ENCODE measurements at places on chromosomes 12 and 14.

GRCh38 chr14:105021656-105022275, 883 bp upstream of the CDCA4 start:
- DNase-seq: peak; percentile 16

DNA sequence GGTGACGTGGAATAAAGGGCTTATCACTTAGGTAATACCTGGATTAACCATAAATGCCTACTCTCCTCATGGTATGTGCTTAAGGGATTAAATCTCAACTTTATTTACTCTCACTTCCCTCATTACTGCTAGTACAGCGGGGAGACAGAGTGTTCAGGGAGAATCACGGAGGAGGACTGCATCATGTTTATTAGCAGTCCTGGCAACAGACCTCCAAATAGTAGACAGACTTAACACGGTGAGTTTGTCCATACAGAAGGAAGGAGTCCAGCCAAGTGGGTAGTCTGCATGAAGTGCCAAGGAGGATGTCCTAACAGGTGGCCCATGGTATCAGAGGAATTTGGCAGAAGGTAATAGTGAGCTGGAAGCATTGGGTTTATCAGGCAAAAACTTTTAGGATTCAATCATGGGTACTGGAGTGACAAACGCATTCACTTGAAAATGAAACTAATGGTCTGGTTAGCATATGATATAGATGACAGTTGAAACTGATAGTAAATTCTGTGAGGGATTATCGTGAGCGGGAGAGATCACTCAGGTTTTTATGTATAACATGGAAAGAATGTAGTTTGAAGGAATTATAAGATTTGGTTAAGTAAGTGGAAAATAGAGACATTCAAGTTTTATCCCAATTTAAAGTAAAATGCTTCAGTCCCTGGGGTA, 471.8 kb downstream of the TMEM117 start:
- no peak for DNase-seq

DNA sequence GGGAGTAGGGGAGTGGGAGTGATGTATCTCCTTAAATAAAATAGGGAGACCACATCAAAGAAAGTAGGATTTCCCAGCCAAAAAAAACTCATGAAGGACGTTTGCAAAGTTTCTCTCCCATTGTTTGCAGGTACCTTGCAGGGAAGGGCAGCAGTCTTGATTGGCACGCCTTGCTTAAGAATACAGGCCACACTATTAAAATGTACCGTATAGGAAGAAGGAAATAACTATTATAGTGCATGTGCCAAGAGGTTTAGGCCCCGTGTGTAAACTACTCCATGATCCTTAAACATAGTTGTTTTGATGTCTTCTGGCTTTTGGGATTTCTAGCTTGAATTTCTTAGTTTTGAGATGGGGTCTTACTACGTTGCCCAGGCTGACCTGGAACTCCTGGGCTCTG, 42.5 kb downstream of the PRORP start:
- no peak for DNase-seq

DNA sequence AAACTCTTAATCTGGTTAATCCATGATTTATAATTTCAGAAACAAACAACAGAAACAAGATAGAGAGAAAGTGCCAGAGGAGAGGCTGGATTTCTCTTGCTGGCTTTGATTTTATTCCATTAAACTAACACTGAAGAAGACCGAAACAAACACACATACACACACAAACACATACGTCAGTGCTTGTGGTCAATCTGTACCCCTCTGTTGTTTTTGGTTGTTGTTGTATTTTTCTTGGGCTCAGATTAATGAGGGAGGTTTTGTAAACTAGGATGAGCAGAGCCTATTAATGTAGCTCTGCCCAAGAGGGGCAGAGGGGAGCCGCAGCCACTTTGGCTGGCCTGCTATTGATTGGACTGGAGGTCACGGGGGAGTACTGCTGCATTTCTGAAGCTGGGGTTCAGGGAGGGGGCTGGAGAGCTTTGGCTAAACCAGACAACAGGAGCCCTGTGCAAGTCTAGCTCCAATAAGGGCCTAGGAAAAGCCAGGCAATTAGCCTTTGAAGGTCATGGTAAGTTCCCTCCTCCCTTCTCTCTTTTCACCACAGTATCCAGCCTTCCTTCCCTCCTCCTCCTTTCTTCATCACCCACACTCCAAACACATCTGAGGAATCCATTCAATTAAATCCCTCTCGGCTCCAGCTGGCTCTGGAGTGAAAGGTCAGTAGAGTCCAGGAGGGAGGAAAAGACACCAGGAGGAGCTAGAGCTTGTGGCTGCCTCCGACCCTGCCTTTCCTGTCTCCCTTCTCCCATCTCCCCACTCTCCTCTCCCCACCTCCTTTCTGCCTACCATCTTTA, 344.1 kb upstream of the LMO3 start:
- no peak for DNase-seq

DNA sequence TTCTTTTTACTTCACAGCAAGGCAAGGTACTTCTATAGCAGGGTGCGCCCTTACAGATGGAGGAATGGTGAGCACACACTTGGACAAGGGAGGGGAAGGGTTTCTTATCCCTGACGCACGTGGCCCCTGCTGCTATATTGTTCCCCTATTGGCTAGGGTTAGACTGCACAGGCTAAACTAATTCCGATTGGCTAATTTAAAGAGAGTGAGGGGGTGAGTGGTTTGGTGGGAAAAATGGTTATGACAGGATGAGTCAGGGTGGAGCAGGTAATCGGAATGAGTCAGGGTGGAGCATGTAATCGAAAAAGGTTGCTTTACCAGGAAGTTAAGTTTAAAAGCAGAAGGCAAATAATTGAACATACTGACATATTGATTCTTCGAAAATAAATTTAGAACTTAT, 23.7 kb upstream of the RAB21 start:
- DNase-seq: no peak

GRCh38 chr14:52848626-52849025, 57.2 kb upstream of the GNPNAT1 start:
- no peak for DNase-seq

GRCh38 chr12:9367828-9368227, 159.6 kb upstream of the PZP start:
- no peak for DNase-seq

GRCh38 chr14:80483331-80483730, 272.0 kb upstream of the DIO2 start:
- DNase-seq: no peak

- no peak for DNase-seq
Measured at GRCh38 chr12:47938594-47938993, 24.8 kb upstream of the TMEM106C start.

GRCh38 chr14:51931308-51931707, 58.0 kb upstream of the RTRAF start:
- DNase-seq: no peak

DNA sequence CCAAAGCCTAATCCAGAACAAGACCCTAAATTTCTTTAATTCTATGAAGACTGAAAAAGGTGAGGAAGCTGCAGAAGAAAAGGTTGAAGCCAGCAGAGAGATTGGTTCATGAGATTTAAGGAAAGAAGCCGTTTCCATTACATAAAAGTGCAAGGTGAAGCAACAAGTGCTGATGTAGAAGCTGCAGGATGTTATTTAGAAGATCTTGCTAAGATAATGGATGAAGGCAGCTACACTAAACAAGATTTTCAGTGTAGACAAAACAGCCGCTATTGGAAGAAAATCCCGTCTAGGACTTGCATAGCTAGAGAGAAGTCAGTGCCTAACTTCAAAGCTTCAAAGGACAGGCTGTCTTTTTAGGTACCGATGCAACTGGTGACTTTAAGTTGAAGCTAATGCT, 65.4 kb upstream of the AMIGO2 start:
- DNase-seq: no peak

DNA sequence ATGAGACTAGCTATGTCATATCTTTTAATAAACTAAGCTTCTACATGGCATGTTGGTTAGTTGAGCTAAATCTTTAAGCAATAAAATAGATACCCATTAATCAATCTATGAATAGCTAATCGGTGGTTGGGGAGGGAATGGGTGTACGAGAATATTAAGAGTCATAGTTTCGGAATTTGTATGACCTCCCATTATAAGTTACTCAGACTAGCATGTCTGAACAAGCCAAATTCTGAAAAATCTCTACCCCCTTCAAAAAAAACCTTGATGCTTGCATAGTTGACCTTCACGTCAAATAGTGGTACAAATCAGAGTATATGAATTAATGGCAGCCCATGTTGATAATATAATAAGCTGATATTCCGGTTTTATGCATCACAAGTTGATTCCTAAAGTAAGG, 60.0 kb downstream of the PLEKHG7 start:
- no peak for DNase-seq

- DNase-seq: peak; percentile 88
Measured at GRCh38 chr12:6953442-6954315, 2.5 kb downstream of the PTPN6 start.

GRCh38 chr12:130800312-130800711, 38.7 kb downstream of the STX2 start:
- DNase-seq: no peak

DNA sequence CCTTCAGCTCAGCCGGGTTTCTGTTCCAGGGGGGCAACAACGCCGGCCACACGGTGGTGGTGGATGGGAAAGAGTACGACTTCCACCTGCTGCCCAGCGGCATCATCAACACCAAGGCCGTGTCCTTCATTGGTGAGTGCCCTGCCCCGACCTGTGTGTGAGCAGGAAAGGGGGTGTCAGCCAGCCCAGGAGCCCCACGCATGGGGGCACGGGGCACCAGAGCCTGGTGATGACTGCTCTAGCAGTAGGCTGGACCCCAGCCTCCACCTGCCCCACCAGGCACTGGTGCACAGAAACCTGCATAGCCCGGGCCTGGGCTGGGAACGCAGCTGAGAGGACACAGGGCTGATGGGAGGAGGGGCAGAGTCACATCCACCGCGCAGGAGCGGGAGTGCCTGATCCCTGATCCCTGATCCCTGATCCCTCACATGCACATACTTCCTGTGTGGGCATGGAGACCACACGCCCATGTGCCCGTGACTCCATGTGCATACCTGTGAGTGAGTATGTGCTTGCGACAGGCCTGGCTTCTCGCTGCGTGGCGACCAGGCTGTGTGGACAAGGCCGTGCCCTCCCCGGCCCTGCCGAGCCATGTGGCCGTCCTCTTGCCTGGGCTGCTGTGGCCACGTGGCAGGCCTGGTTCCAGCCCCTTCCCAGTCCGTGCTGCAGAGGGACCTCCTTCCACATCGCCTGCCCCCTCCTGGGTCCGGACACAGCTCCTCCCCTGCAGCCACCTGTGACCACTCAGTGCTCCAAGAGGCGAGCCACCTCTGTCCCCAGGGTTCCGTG, 11.2 kb downstream of the ADSS1 start:
- no peak for DNase-seq

DNA sequence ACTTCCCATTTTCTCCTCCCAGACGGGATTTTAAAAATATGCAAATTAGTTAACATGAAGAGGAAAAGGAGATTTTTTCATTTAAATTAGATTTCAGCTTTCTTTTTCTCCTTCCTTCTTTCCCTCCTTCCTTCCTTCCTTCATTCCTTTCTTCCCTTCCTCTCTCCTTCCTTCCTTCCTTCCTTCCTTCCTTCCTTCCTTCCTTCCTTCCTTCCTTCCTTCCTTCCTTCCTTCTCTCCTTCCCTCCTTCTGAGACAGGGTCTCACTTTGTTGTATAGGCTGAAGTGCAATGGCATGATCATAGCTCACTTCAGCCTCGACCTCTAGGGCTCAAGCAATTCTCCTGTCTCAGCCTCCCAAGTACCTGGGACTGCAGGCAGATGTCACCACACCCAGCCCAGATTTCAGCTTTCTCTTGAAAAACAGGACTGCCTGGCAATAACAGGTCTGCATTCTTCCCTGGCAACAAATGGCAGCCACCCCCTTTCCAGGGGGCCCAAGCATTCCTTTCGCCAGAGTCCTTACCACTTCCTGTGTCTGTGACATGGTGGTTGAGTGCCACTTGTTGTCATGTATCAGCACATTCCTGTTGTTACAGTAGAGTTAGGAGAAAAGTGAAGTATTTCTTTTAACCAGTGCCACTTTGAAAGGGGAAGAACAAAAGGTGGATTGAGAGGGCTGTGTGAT, 119.1 kb downstream of the PTPN11 start:
- DNase-seq: no peak

DNA sequence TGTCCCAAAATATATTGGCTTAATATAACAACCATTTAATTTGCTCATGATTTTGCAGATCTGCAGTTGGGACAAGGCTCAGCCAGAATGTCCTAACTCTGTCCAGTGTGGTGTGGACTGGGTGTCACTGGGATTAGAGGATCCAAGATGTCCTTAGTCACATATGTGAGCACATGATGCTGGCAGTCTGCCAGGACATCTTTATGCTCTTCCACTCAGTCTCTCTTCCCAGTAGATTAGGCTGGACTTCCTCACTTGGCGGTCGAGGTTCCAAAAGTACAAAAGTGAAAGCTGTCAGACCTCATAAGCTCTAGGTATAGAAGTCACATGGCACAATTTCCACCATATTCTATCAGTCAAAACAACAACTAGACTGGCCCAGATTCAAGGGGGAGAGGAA, 167.9 kb upstream of the NTF3 start:
- peak; percentile 31 for DNase-seq

DNA sequence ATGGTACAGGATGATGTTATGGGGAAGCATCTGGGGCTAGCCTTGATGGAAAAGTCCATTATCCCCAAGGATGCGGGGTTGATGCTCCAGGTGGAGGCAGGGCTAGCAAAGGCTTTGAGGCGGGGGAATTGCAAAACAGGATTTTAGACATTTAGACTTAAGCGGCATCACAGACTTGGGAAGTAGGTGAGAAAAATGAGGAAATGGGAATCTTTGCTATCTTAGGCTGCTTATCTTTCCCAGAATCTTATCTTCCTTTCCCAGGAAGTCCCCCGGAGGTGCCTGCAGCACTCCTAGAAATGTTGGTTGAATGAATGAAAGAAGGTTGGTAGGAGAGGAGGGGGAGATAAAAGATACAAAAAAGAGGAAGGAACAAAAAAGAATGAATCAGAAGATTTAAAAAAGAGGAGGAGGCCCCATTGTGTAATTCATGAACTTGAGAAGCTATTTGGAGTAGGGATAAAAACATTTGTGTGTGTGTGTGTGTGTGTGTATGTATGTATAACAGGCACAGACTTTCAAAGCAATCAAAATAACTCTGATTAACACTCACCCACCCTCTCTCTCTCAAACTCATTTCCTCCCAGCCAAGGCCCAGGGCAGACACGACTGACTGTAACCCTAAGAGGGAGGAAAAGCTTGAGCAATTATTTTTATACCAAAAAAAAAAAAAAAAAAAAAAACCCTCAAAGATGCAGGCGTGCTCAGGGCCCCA, 62.5 kb upstream of the TBX3 start:
- DNase-seq: no peak

DNA sequence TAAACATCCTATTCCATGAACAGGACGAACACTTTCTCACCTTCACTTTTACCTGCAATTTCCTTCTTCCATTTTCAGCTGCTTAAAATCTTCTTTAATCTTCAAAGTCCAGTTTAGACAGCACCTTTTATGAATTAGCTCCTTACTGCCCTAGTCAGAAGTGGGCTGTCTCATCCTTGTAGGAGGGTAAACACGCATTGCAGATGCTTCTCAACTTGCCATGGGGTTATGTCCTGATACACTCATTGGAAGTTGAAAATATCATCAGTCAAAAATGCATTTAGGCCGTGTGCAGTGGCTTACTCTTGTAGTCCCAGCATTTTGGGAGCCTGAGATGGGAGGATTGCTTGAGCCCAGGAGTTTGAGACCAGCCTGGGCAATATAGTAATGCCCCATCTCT, 35.2 kb downstream of the HMGA2 start:
- no peak for DNase-seq

GRCh38 chr14:23299986-23300686, 2.5 kb downstream of the PPP1R3E start:
- peak; percentile 43 for DNase-seq

Data from inflammatory macrophage (primary cell).